ENCODE measurements at places on chromosomes 7 and 10. TPM values are rescaled to one million over a fixed set of nuclear protein-coding genes. Genes with fewer than 3 reads are reported as not detected.

The TCAF2 gene
- total RNA-seq: 1.3 TPM

The EBF3 gene
- total RNA-seq: 0.12 TPM

The CLRN3 gene
- 0.39 TPM for total RNA-seq

The TMEM139 gene
- total RNA-seq: 9.9 TPM

The IFIT2 gene
- 1.0 TPM for total RNA-seq

The RNF148 gene
- 0.22 TPM for total RNA-seq

The NRCAM gene
- total RNA-seq: 0.15 TPM

The FGFR2 gene
- 19.7 TPM for total RNA-seq

DNA sequence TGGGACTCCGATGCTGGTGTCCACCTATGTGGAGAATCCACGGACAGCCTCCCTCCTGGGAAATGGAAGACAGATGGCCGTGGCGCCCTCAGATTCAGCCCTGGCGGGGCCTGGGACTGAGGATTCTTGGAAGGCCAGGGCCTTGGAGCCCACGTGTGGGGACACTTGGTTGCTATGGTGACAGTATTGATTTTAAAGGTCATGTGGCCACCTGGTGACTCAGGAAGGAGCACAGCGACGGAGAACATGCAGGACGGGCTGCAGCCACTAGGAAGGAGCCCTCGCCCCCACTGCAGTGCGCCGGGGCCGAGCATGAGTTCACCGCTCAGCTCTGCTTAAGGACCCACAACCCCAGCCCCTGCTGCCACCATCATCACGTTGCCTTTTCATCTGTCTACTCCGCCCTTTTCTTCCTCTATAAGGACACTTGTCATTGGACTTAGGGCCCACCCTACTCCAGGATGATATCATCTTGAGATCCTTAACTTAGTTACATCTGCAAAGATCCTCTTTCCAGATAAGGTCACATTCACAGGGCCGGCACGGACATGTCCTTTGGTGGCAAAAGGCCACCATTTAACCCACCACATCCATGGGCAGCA is 3.7 kb upstream of the STK32C start:
- H3K27me3 ChIP-seq: no peaks in the 10 kb centered on the region
- H3K4me1 ChIP-seq: peaks cover 27% of the 10 kb centered on the region
- H3K27ac ChIP-seq: peak overlapping the region; percentile 13
- H3K36me3 ChIP-seq: no peaks in the 10 kb centered on the region

DNA sequence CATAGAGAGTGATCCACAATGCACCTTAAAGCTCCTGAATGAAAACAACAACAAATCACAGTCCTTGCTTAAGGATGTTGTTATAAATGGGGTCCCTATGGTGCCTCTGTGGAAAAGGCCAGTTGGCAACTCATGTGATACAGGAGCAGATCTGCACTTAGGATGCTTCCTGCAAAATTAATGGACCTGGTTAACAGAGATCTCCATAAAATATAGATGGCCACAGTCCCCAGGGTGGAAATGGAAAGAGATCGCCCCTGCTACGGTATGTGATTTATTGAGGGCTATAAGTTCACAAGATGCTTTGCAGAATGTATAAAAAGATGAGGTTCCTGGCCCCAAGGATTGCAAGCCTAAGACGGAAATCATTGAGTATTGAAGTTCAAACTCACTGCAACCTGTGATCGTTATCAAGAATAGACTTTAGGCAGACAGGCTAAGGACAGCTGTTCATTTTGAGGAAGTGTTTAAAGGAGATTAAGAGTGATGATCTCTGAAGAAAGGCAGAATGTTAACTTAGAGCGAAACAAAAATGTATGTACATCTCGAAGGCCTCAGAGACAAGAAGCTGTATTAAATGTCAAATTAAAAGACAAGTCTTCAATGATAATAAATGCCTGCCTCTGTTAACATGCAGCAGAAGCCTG is 174.1 kb upstream of the PLPP4 start:
- H3K27me3 ChIP-seq: peaks cover 16% of the 10 kb centered on the region
- no peak overlapping the region for H3K27ac ChIP-seq
- no peak for DNase-seq
- no peaks in the 10 kb centered on the region for H3K4me1 ChIP-seq

DNA sequence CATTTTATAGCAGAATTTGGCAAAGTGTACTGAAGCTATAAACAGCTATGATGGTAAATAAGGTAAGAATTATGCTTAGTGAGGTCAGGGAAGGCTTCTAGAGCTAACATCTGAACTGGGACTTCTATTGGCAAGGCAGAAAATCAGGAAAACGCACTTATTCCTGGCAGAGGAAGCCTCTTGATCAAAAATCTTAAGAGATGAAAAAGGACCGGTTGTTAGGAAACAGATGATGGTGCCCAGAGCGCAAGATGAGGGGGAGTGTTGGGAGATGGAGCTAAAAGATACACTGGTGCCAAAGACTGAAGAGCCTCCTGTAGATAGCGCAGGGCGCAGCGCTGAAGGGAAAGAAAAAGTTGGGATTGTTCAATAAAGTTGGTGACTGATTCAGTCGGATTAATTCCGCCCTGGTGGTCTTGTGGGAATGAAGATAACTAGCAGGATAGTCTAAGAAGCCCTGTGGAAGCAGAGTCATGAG is 550 bp upstream of the CALU start:
- no peaks in the 10 kb centered on the region for H3K27me3 ChIP-seq
- H3K36me3 ChIP-seq: no peaks in the 10 kb centered on the region
- no peak for DNase-seq
- peak overlapping the region; percentile 73 for H3K4me3 ChIP-seq
- peak overlapping the region; percentile 36 for H3K27ac ChIP-seq
- peaks cover 45% of the 10 kb centered on the region for H3K4me1 ChIP-seq

DNA sequence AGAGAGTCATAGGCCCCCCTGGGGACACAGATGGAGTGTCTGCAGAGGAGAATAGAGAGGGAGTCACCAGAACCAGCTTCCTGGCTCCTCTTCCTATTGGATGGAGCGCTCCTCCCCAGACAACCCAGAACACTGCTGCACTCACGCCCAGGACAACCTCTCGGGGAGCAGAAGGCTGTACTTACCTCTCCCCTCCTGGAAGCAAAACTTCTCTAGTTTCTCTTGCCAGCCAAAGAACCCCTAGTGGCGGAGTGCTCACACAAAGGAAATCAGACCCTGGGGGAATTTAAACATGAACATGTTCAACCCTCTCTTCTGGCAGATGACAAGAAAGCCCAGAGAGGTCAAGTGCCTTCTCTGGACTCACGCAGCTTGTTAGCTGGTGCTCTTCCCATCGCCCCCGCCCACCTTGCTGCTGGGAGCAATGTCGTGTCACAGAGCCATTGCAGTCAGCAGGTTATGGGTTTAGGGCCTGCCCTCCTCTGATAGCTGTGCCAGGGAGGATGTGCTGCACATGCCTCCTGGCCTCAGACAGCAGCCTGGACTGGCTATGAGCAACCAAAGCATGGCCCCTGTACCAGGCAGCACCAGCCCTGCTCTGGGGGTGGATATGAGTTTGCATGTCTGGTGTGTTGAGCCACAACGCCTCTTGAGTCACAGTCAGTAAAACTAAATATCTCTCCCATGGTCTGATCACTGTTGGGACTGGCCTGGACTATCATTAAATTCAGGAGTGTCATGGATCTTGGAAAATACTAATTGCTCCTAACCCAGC is 84.4 kb downstream of the SLIT1 start:
- peaks cover 20% of the 10 kb centered on the region for H3K27me3 ChIP-seq
- DNase-seq: no peak
- no peaks in the 10 kb centered on the region for H3K36me3 ChIP-seq
- no peak overlapping the region for H3K27ac ChIP-seq
- no peak overlapping the region for H3K4me3 ChIP-seq

DNA sequence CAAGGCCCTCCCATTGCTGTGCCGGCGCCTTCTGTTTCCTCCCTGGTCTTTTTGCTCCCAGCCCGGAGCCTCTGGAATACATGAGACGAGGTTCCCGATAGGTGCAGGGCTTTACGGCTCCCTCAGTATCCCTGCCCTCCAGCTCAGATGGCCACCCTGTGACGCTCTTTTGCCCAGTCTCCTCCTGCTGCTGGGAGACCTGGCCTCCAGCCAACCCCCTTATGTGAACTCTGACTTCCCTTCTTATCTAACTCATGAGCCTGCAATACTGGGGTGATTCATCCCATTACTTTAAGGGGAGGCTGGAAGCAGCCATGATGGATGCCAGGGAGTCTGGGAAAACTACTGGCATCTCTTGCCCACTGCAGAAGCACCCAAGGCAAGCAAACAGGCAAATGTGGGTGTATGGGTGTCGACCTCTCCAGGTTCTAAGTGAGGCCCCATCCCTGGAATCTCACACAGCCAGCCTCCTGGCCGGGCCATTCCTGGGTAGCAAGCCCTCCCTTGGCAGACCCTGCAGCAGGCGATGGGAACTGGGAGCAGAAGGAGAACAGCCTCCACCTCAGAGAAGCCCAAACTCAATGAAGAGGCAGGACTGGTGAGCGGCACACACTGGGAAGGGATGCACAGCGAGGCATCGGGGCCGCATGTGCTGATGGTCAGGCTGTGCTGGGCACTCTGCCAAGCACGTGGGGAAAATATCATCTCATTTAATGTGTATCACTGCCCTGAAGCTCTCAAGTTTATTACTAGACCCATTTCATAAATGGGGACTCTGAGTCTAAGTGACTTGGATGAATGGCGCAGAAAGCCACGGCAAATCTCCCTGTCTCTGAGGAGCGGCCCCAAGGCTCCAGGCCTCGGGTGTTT is 97.5 kb downstream of the FAM53B start:
- H3K27me3 ChIP-seq: no peaks in the 10 kb centered on the region
- H3K4me3 ChIP-seq: no peak overlapping the region
- no peak overlapping the region for H3K27ac ChIP-seq
- DNase-seq: no peak

- no peak overlapping the region for H3K27ac ChIP-seq
- no peaks in the 10 kb centered on the region for H3K27me3 ChIP-seq
- H3K36me3 ChIP-seq: no peaks in the 10 kb centered on the region
- DNase-seq: no peak
Measured at GRCh38 chr10:96255549-96256333, 15.6 kb downstream of the BLNK start.

- DNase-seq: no peak
- H3K4me3 ChIP-seq: no peak overlapping the region
- peaks cover 14% of the 10 kb centered on the region for H3K4me1 ChIP-seq
Measured at GRCh38 chr10:110307805-110308204, 3.1 kb upstream of the SMNDC1 start.

DNA sequence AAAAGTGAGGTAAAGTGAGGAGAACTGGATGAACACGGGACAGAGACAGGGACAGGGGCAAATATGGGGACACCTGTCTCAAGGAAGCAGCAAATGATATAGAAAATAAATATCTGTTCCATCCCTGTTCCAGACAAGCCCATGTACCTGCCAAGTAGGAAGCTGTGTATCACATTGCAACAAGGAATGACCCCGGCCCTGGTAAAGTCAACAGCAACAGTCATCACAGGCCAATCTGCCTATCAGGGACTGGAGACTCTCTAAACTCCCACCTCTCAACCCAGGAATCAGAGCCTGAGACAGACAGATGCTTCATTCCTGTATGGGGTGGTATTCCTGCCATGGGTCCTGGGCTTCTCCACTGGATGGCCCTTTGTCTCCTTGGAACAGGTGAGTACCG is 156.6 kb upstream of the PRSS1 start:
- H3K27me3 ChIP-seq: peaks cover 2% of the 10 kb centered on the region
- H3K4me1 ChIP-seq: peaks cover 3% of the 10 kb centered on the region
- H3K27ac ChIP-seq: no peak overlapping the region

- no peak for DNase-seq
- no peak overlapping the region for H3K27ac ChIP-seq
- no peaks in the 10 kb centered on the region for H3K36me3 ChIP-seq
- no peaks in the 10 kb centered on the region for H3K4me1 ChIP-seq
- peaks cover 25% of the 10 kb centered on the region for H3K27me3 ChIP-seq
Measured at GRCh38 chr7:45576249-45576929, 2.2 kb downstream of the ADCY1 start.

DNA sequence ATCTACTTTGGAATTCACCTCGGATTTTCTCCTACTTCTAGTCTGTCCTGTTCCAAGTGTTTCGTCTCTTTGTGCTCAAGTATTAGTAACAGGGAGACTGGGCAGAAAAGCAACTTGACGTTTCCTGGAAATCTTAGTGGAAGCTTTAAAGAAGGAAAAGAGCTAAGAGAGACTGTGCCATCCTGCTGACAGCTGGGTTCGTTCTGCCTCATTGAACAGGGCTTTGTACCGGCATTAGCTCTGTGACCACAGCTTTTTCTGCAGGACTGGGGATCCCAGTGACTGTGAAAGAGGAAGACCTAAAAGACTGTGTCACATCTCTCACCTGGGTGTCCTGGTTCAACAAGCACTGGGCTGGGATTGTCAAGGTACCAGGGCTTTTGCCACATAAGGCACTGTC is 70.8 kb upstream of the CDCA7L start:
- H3K27ac ChIP-seq: no peak overlapping the region
- no peaks in the 10 kb centered on the region for H3K36me3 ChIP-seq
- H3K4me3 ChIP-seq: no peak overlapping the region
- DNase-seq: no peak
- H3K4me1 ChIP-seq: no peaks in the 10 kb centered on the region

DNA sequence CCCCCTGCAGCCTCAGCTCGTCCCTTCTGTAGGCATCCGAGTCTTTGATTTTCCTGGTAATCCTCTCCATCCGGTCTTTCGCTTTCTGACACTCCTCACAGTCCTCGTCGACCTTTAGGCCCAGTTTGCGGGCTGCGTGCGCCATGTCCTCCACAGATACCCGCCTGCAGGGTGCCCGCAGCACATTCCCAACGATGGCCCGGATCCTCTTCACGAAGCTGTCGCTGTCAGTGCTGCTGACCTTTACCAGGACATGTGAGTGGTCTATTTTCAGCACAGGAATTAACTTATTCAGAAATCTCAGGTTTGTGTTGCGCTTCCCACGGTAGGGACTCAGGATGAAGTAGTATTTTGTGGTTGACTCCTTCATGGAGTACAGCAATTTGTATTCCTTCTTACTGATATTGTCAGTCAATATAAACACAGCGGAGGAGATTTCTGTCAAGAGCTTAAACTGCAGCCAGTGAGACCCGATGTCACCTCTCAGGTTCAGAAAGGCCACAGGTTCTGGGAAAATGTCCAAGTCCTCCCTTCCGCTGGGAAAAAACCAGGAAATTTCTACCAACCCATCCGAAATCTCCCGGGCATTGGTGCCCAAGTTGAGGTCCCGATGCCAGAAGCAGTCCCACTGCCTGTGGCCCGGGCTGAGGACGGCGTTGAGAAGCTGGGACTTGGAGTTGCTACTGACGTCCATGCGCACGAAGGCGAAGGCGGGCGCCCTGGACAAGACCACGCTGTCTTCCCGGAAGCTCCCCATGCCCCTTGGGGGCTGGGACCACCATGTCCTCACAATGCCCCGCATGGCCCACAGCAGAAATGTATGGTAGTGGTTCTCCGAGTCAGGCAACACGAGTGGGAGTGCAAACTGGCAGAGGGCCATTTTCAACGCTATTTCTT is 8.9 kb upstream of the MRPS24 start:
- no peak overlapping the region for H3K27ac ChIP-seq
- H3K4me3 ChIP-seq: no peak overlapping the region
- H3K36me3 ChIP-seq: peaks cover 22% of the 10 kb centered on the region
- peaks cover 3% of the 10 kb centered on the region for H3K4me1 ChIP-seq

GRCh38 chr10:34489973-34490745 is 324.9 kb downstream of the PARD3 start:
- no peak overlapping the region for H3K4me3 ChIP-seq
- no peaks in the 10 kb centered on the region for H3K27me3 ChIP-seq
- H3K27ac ChIP-seq: no peak overlapping the region
- no peaks in the 10 kb centered on the region for H3K36me3 ChIP-seq
